ENCODE measurements at places on chromosomes 5 and 9. TPM values are rescaled to one million over a fixed set of nuclear protein-coding genes. Genes with fewer than 3 reads are reported as not detected.

FAM78A gene
- total RNA-seq: 3.4 TPM

STING1 gene
- 0.37 TPM for total RNA-seq

ZFYVE16 gene
- total RNA-seq: 25.3 TPM

NLN gene
- 141 TPM for total RNA-seq

PTPDC1 gene
- 9.2 TPM for total RNA-seq

LRRC26 gene
- 1.1 TPM for total RNA-seq

DNA sequence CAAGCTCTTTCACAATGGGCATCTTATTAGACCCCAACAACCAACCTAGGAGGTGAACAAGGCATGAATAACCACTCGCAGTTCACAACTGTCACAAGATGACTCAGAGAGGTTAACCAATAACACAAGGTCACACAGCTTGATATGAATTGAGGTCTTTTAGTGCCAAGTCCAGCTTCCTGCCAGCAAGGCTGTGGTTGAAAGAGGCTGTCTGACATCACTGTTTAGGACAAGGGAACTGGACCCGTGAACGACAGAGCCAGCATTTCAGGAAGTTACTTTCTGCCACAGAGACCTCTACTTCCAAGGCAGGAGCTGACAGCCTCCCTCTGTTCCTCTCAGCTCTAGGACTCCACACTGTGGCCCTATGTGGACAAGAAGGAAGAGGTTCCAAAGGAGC lies 53.4 kb upstream of the ALDH1B1 start:
- DNase-seq: no peak

- no peak for DNase-seq
Observed at GRCh38 chr5:174065528-174066197, 20.2 kb downstream of the NSG2 start.

- DNase-seq: no peak
Observed at GRCh38 chr5:5523066-5523505, 100.6 kb downstream of the ICE1 start.

DNA sequence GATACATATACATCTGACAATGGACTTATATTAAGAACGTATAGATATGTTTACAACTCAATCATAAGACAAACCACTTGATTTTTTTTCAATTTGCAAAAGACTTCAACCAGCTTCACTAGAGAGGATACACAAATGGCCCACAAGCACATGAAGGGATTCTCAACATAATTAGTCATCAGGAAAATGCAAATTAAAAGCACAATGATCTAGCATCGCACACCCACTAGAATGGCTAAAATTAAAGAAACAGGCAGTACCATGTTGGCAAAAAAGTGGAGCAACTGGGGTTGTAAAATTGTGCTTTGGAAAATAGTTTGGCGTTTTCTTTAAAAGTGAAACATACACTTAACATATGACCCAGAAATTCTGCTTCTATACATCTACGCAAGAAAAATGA lies 80.0 kb upstream of the TRIO start:
- no peak for DNase-seq

- DNase-seq: no peak
Observed at GRCh38 chr9:72274441-72274840, 90.6 kb downstream of the ZFAND5 start.

DNA sequence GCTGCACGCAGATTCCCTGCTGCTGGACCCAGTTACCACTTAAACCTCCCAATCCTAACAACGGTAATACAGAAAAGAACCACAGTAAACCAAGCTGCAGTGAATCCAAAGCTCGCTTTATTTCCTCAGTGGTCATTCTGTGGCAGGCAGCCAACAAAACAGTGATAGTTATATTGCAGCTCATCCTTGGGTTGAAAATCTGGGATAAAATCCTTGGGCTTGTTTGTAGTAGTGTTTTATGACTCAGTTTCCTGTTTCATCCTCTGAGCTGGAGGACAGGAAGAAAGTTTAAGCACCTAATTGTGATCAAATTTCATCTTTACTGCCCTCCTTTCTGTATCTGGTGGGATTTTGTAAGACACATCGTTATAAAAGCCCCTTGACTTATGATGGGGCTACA lies 31.4 kb downstream of the HMGCR start:
- no peak for DNase-seq

- DNase-seq: peak; percentile 66
Observed at GRCh38 chr5:4563400-4563799, 576.7 kb upstream of the ADAMTS16 start.

DNA sequence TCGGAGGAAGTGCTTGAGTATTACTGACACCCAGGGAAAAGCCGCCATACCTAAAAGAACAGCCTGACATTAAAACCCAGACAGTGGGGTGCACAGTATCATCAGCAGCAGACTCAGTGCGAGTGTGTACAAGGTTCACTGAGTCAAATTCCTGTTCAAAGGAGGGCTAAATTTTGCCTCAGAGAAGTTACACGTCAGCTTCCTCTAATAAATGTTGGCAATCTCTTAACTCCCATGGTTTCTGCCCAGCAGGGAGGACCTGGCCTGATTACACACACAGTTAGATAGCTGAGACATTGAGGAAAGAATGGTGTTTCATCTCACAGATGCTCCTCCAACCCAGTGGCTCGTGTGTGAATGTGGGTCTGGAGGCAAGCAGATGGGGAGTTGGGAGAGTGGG lies 38.2 kb downstream of the NIPSNAP3B start:
- DNase-seq: no peak

DNA sequence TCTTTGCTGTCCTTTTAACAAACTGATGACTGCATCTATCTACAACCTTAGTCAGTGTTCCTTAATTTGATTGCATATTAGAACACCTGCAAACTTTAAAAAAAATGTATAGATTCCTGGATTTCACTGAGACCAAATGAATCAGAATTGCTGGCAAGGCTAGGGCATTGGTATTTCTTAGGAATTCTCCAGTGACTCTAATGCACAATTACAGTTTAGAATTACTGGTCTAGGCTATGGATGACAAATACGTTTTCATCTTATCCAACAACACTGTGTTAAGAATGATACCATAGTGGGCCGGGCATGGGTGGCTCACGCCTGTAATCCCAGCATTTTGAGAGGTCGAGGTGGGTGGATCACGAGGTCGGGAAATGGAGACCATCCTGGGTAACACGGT lies 545.9 kb upstream of the RIOK2 start:
- DNase-seq: no peak

GRCh38 chr5:65769539-65769938 lies 47.5 kb downstream of the NLN start:
- DNase-seq: no peak

DNA sequence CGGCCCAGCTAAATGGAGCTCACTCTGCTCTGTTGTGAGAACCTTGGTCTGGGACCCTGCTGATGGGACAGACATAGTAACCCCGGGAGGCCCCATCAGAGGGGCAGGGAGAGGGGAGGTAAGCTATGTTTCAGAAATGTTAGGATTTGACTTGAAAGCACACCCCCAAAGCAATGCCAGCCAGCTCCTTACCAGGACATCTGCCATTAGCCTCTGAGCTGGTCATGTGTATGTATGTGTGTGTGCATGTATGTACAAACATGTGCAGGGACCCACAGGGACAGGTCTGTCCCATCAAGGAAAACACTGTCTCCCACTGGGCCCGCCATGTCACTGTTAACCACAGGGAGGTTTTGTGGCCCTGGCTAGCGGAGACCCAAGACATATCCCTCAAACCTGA lies 14.5 kb downstream of the SLC22A4 start:
- no peak for DNase-seq

DNA sequence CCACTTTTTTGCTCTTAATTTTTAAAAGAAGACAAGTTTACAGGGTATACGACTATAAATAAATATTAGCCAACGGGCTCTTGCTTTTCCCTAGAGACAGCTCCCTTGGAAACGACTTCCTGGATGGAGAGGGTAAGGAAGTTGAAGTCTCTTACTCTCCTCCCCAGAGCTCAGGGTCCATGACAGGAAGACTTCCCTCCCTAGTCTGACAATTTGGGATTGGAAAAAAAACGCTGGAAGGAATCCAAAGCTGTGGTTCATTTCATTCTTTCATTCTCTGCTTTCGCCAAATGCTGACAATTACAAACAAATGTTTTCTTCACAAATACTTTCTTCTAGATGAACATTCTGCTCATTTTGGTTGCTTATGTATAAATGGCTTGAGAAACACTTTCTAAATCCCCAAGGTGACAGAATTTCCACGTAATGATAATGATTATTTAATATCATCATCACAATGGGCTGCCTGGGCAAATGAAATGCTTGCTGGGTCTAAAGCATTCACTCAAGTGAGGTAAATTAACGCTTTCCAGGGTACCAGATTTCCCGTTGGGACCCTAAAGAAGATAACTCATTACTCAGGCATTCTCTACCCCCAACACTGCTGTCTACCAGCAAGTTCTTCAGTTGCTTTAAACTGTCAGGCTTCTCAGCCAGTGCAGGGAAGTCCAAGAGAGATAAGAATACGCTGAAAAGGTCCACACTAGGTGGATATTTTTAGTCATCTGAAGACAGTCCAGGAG lies 139.8 kb upstream of the SLC30A5 start:
- no peak for DNase-seq

- no peak for DNase-seq
Observed at GRCh38 chr5:43192558-43193180, 644 bp downstream of the NIM1K start.

GRCh38 chr9:95409650-95410426 lies 92.3 kb upstream of the FANCC start:
- DNase-seq: no peak

DNA sequence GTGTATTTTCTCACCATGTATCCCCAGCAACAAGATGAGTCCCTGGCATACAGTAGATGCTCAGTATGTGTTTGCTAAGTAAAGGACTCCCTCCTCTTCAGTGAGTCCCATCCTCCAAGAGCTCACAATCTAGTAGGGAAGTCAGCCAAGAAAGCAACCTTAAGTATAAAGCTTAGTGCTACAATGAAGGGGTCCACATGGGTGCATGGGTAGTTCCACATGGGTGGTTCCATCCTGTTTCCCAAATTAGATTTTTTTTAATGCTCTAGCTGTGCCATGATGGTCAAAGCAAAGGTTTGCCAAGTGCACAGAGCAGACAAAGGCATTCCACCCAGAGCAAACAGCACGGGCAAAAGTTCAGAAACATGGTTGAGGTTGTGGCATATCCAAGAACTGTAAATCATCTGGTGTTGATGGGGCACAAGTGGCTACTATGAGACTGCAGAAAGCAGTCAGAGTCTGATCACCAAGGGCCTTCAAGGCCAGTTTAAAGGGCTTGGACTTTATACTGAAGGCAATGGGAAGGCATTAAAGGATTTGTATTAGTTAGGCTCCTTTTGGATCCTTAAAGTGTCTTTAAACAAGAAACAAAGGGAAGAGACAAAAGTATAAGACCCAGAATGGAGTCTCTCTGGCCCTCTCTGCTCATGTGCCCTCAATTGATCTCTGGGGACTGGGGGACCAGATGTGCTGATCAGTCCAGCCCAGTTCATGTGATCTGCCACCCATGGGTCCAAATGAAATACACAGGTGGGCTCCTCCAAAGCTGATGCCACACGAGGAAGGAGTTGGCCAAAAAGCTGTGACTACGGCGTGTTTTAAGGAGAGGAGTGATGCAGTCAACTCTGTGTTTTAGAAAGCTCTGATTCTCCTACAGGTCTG lies 9.0 kb upstream of the CPLX2 start:
- no peak for DNase-seq

GRCh38 chr9:137049544-137050449 lies 3.8 kb upstream of the NPDC1 start:
- DNase-seq: peak; percentile 84

- no peak for DNase-seq
Observed at GRCh38 chr5:137575847-137576246, 76.7 kb upstream of the SPOCK1 start.

GRCh38 chr5:15577831-15578230 lies 77.9 kb downstream of the FBXL7 start:
- DNase-seq: no peak

DNA sequence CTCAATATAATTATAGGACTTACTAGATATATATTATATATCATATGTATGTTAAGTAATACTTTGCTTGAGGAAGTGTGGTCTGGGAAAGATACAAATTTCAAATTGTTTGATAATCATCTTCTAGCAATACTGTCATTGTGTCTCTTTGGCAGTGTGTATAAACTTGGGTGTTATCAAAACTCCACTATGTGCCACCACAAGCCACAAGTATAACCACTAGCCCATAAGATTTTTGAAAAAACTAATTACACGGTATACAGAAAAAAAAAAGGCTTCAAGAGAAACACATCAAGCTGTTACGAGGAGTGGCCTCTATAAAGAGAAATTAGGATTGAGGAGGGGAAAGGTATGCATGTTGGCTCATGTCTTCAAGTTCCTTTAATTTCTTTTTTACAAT lies 44.7 kb upstream of the PCSK5 start:
- DNase-seq: no peak

DNA sequence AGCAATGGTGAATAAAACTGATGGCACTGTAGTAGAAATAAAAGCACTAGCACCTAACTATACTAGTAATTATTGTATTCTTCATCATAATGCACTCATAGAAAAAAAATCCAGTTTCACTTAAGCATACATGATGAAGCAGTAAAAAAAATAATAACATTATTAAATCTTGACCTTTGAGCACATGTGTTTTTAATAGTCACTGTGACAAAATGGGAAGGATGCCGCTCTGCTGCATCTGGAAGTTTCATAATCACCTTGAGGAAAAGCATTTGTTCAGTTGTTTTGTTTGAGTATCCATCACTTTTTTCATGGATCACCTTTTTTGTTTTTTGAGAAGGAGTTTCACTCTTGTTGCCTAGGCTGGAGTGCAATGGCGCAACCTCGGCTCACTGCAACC lies 13.2 kb downstream of the OR2K2 start:
- DNase-seq: no peak

- no peak for DNase-seq
Observed at GRCh38 chr9:2023532-2023931, 8.4 kb downstream of the SMARCA2 start.

DNA sequence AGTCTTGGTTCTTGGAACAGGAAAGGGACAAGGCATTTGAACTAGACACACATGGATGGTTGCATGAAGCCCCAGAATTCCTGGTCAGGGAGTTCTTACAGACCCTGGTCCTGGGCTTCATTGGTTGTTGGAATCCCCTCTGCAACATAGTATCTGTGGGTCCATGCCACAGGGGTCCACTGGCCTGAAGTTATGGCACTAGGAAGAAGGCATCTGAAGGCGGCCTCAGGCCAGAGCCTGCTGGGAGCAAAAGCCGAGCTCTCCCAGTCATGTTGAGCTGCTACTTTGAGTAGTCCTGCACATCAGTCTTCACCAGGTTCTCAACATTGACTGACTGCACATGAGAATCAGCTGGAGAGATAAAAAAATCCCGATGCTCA lies 71.1 kb upstream of the PITX1 start:
- DNase-seq: no peak

GRCh38 chr9:136588663-136589464 lies 43.0 kb upstream of the NOTCH1 start:
- DNase-seq: no peak

DNA sequence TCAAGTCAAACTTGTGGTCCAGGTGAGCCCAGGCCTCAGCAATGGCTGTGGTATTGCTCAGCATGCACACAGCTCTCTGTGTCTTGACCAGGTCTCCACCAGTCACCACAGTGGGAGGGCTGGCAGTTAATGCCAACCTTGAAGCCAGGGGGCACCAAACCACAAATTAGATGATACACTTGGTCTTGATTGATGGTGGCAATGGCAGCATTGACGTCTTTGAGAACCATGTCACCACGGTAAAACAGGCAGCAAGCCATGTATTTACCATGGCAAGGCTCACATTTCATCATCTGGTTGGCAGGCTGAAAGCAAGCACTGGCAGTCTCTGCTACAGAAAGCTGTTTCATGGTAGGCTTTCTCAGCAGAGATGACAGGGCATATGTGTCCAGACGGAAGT lies 40.0 kb downstream of the NIM1K start:
- peak; percentile 29 for DNase-seq

Measured in WTC11 (cell line).